ENCODE measurements at places on chromosomes 6 and 20. TPM values are rescaled to one million over a fixed set of nuclear protein-coding genes. Genes with fewer than 3 reads are reported as not detected.

Gene GPLD1
- total RNA-seq: 0.19 TPM

GRCh38 chr6:169529931-169530751, 171.7 kb downstream of the WDR27 start:
- peak; percentile 40 for DNase-seq

DNA sequence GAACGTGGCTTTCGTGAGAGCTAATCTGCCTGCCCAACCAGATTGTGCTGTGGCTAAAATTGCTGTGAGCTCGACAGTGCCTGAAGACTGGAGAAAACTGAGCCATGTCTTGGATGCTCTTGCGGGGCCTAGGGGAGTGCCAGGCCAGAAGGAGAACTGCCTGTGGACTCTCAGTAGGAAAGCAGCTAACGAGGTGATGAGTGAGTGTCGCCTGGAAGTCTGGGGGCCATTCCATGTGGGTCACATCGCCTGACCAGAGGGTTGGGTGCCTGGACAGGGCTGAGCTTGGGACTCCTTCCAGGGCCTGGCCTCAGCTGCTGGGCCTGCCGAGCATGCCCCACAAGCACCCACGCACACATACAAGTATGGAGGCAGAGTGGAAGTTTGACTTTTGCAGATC, 166.5 kb downstream of the VEGFA start:
- peak; percentile 3 for DNase-seq

Gene GSTA2
- not detected for total RNA-seq

DNA sequence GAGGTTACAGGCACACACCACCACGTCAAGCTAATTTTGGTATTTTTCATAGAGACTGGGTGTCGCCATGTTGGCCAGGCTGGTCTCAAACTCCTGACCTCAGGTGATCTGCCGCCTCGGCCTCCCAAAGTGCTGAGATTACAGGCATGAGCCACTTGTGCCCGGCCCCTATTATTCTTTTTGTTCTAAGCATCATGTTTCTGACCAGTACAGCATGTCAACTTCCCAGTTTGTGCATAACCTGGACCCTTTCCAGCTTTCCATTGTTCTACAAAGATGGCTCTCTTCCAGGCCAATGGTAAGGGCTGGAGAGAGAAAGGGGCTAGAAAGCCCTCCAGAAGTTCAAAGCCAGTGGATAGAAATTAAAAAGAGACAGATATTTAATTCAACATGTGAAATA, 91.3 kb upstream of the TNFAIP3 start:
- DNase-seq: no peak

DNA sequence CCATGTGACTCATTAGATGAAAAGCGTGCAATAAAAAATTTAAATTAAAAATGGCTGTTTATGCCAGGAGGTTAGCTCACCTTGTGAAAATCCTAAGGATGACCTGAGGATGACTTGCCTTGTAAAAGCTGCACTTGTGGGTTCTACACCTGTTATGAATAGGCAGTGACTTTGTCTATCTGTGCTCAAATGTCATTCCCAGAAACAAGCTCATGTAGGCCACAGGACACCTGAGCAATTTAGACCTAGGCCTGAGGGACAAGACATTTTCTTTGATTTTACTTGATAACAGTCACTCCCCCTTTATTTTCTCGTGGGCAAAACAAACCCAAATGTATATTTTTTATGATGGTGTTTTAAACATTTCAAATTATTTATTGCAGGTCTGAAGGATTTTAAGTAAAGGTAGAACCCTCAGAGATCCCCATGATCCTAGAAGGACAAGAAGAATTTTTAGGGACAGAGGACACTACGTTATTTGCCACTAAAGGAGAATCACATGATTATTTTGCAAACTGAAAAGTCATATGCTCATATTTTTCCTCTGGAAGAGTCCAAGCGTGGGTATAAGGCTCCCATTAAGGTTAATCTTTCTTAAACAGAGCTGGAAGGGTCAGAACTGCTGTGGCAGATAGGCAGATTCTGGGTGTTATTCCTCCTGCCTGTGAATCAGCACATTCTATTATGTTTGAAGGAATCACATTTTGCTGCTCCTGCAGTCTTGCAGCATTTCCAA, 277.5 kb upstream of the MAN1A1 start:
- DNase-seq: no peak

GRCh38 chr20:10763112-10763511, 89.3 kb upstream of the JAG1 start:
- DNase-seq: no peak

- no peak for DNase-seq
These were observed 210.5 kb downstream of the FARS2 start for GRCh38 chr6:5471637-5472398.

Gene TGM2
- total RNA-seq: not detected

DNA sequence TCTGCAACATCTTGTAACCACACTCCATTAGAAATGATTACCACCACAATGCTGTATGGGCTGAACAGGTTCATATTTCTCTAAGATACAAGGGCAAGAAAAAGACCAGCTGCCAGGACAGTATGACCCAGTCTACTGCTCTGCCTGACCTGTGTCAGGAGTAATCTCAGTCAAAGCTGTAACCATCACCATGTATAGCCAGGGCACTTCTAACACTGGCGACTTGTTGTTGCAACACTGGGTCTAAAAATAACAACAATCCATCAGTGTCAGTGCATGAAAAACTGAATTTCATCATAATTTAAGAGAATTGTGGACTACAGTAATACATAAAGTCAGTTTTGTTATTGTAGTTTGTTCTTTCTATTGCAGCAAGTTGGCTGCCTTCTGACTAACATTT, 738.6 kb upstream of the ADGRB3 start:
- no peak for DNase-seq

- no peak for DNase-seq
These were observed 21.7 kb upstream of the IL17A start for GRCh38 chr6:52164319-52165094.

DNA sequence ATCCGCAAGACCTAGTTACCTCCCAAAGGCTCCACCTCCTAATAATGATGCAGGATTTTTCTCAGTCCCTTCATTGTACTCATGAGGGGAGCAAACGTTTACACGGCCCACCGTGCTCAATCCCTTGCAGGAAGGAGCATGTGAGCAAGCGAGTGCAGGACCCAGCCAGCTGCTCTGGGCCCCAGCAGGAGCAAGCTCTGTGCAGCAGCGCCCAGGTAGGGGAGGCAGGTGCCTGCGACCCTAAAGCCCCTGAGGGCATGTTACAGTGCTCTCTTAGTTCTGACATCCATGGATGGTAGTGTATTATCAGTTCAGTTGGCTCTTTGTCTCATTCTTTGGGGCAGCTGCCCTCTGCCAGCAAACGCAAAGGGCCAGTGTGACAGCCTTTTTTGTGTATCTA, 143.4 kb downstream of the TBXT start:
- DNase-seq: no peak

Gene TUBB2B
- not detected for total RNA-seq

Gene SNRPB2
- 109 TPM for total RNA-seq

Measured in activated CD4-positive, alpha-beta memory T cell treated with anti-CD3 and anti-CD28 coated beads for 36 hours (primary cell).